Left ventricle myocardium superior (tissue), 1 donor: ENCODE measurements at places on chromosomes 4 and X. TPM values are rescaled to one million over a fixed set of nuclear protein-coding genes. Genes with fewer than 3 reads are reported as not detected.

Gene IQCM
- not detected for total RNA-seq

Gene PAPSS1
- 9.6 TPM for total RNA-seq

Gene HTATSF1
- 58.7 TPM for total RNA-seq

Gene DSPP
- total RNA-seq: not detected

Gene PPP2R2C
- 8.6 TPM for total RNA-seq

Gene REELD1
- not detected for total RNA-seq

Gene CPEB2
- total RNA-seq: 24.3 TPM

Gene AVPR2
- 3.3 TPM for total RNA-seq

Gene PAGE2B
- not detected for total RNA-seq

Gene KLHL2
- 7.4 TPM for total RNA-seq

Gene UNC5C
- 0.72 TPM for total RNA-seq

Gene BTC
- total RNA-seq: 0.12 TPM

Gene ASB9
- 0.55 TPM for total RNA-seq

Gene ZBTB33
- 6.4 TPM for total RNA-seq

Gene IL13RA2
- total RNA-seq: not detected

Gene ADGRG2
- 0.17 TPM for total RNA-seq

Gene GPM6B
- total RNA-seq: 4.7 TPM

Gene RASL11B
- 4.1 TPM for total RNA-seq
